ENCODE measurements at places on chromosomes 2 and 18. TPM values are rescaled to one million over a fixed set of nuclear protein-coding genes. Genes with fewer than 3 reads are reported as not detected.

The SRD5A2 gene
- total RNA-seq = not detected

The ARHGEF4 gene
- 77.8 TPM for total RNA-seq

The GAD1 gene
- not detected for total RNA-seq

The VWC2L gene
- total RNA-seq = not detected

The EEF1B2 gene
- total RNA-seq = 243 TPM

The RGPD3 gene
- 0.18 TPM for total RNA-seq

The TYW5 gene
- 8.8 TPM for total RNA-seq

The UGT1A4 gene
- 3.8 TPM for total RNA-seq

The ARL4C gene
- total RNA-seq = 27.1 TPM

The PJVK gene
- 3.4 TPM for total RNA-seq

The MYO3B gene
- total RNA-seq = 0.18 TPM

The KCNE4 gene
- 0.27 TPM for total RNA-seq

The ACADL gene
- 0.44 TPM for total RNA-seq

The C2orf80 gene
- total RNA-seq = not detected

The RBFA gene
- total RNA-seq = 21.6 TPM

The ANKRD30BL gene
- total RNA-seq = not detected

The PCARE gene
- 0.04 TPM for total RNA-seq

The LOXHD1 gene
- 0.19 TPM for total RNA-seq

The PID1 gene
- 33.0 TPM for total RNA-seq

The ASB18 gene
- total RNA-seq = not detected

The MROH2A gene
- total RNA-seq = 0.83 TPM

The DNAH7 gene
- total RNA-seq = 0.38 TPM

The TSPYL6 gene
- total RNA-seq = not detected

The CDCA7 gene
- 8.8 TPM for total RNA-seq

The KANSL1L gene
- 9.1 TPM for total RNA-seq

The ESPNL gene
- not detected for total RNA-seq

The SCTR gene
- total RNA-seq = not detected

The CCBE1 gene
- total RNA-seq = 2.1 TPM

The RAPH1 gene
- total RNA-seq = 25.2 TPM

The CD8B2 gene
- total RNA-seq = not detected

The ALS2 gene
- total RNA-seq = 7.0 TPM

The MAPK4 gene
- 0.19 TPM for total RNA-seq

The SP3 gene
- 71.3 TPM for total RNA-seq

The LMAN2L gene
- total RNA-seq = 12.6 TPM

The ZNF804A gene
- total RNA-seq = 0.19 TPM

The ZEB2 gene
- total RNA-seq = 22.9 TPM

The MOGAT1 gene
- not detected for total RNA-seq

The COL4A4 gene
- total RNA-seq = 0.45 TPM

The SERPINB13 gene
- 175 TPM for total RNA-seq

The MTCL1 gene
- total RNA-seq = 6.5 TPM

The GRHL1 gene
- 192 TPM for total RNA-seq

The NEU2 gene
- not detected for total RNA-seq

The BOLL gene
- not detected for total RNA-seq

The MDH1B gene
- total RNA-seq = 0.38 TPM

The WIPF1 gene
- 17.5 TPM for total RNA-seq
